ENCODE measurements at places on chromosomes 4 and X.

DNA sequence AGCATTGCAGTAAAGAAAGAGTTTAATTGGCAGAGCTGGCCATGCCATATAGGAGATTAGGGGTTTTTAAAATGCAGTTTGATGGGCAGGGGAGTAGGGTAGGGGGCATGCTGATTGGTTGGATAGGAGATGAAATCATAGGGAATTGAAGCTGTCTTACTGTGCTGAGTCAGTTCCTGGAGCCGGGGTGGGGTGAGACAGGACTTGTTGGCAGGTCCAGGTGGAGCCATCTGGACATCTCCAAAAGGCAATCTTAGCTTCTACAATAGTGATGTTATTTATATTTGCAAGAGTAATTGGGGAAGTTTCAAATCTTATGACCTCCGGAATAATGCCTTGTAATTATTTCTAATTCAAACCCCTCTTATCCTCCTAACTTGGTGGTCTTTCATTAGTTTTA, 32.4 kb upstream of the PGM2 start:
- DNase-seq: peak; percentile 6

- no peak for DNase-seq
Observed at GRCh38 chr4:45119376-45119775, 393.0 kb upstream of the GNPDA2 start.

DNA sequence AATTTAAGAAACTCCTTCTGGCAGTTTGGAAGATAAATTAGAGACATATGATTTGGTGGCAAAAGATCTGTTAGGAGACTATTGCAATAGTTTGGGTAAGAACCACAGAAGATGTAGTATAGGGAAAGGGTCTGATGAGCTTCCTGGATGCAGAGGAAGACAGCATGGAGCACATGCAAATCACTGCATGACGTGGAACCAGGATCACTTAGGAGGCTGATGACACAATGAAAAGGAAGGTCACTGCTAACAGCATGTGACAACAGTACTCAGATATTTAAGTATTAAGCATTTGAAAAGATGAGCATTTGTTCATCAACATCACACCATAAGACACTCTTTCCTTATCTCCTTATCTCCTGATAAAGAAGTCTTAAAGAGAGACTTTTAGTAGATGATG, 167.8 kb upstream of the LDB2 start:
- DNase-seq: peak; percentile 47

- DNase-seq: no peak
Observed at GRCh38 chr4:57206172-57206571, 96.0 kb upstream of the IGFBP7 start.

GRCh38 chrX:6891404-6891803, 256.1 kb upstream of the STS start:
- no peak for DNase-seq

- peak; percentile 34 for DNase-seq
Observed at GRCh38 chrX:119482481-119483480, 14.5 kb downstream of the SLC25A5 start.

- no peak for DNase-seq
Observed at GRCh38 chr4:108172231-108172752, 3.6 kb upstream of the LEF1 start.

- no peak for DNase-seq
Observed at GRCh38 chrX:6134255-6134654, 94.4 kb downstream of the NLGN4X start.

GRCh38 chr4:1243451-1244080, 5.4 kb downstream of the CTBP1 start:
- no peak for DNase-seq

GRCh38 chrX:72105436-72105835, 26.3 kb downstream of the RTL5 start:
- DNase-seq: no peak

GRCh38 chr4:65791111-65791811, 121.0 kb upstream of the EPHA5 start:
- DNase-seq: peak; percentile 3

GRCh38 chrX:43559644-43560043, 96.5 kb upstream of the MAOA start:
- peak; percentile 24 for DNase-seq

- no peak for DNase-seq
Observed at GRCh38 chr4:11423465-11423864, 5.2 kb downstream of the HS3ST1 start.

GRCh38 chr4:129788486-129788885, 692.5 kb downstream of the C4orf33 start:
- no peak for DNase-seq

DNA sequence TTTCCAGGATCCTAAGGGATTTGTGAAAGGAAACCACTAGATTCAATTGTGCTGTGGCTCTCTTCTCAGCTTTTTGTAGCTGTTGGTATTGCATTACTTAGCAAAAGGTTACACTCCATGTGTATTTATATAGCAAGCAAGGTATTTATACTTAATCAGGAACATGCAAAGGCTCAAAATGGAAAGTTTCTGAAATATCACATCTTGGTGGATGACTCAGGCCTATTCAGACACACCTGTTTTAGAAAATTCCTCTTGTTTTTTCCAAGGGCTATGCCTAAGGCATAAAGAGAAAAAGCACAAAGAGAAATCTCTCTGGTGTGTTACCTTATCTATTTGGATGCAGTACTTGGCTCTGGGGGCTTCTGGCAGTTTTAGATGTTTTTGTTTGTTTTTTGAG, 144.4 kb upstream of the GALNT7 start:
- no peak for DNase-seq

- DNase-seq: no peak
Observed at GRCh38 chr4:87026800-87027495, 92.1 kb downstream of the AFF1 start.
